Kidney capillary endothelial cell (primary cell): ENCODE measurements at places on chromosomes 11 and 22.

DNA sequence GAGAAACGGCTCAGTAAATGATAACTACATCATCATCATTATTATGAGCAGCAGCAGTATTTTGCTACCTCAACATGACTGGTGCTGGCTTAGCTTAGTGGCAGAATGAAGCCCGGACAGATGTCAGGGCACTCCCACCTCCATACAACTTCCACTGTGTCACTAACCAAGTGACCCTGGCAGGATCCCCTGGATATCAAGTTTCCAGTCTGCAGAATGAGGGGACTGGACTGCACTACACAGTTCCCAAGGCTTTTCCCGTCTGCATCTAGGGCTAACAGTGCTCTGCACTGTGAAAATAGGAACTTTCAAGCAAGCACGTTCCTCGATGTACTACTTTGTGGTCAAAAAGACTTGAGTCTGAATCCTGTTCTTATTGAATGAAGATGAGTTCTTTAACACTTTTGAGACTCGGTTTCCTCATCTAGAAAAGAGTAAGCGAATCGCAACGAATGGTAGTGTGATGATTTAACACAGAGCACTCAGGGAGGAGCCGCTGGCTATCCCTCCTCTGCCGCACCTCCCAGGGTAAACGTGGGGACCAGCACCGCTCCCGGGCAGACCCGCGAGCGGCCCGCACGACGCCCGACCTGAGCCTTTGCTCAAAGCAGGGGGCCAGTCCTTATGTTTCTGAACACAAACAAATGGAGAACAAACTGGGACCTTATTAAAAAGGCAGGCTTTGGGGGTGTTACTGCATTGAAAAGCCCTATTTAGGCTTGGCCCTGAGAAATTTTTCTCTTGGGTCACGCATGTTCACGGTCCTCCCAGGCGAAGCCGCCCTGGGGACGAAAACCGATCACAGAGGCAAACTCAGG lies 910 bp downstream of the CLTCL1 start:
- DNase-seq: no peak

DNA sequence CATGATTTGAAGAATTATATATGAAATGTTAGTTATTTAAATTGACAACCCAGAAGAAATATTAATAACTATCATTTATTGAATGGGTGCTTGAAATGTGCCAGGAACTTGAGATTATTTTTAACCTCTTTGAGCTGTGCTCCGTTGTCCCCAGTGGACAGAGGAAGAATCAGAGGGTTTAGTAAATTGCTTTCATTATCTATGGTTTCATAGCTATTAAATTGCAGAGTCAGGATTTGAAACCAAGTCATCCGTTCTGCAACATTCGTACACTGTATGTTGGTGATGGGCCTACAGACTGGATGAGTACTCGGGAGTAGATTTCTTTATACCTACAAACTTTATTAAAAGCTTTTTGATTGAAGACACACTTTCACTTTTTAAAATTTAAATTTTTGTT lies 4.9 kb downstream of the HSD17B12 start:
- DNase-seq: no peak

DNA sequence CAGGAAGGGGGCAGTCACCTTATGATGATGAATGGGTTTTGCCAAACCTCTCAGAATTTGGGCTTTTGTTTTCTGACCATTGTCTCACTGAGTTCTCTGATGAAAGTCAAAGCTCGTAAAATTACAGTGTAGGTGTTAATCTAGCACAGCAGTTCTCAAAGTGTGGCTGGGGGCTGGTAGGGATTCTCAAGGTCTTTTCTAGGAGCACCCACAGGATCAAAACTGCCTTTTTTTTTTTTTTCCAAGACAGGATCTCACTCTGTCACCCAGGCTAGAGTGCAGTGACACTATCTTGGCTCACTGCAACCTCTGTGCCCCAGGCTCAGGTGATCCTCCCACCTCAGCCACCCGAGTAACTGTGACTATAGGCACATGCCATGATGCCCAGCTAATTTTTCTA lies 66.1 kb downstream of the C22orf31 start:
- no peak for DNase-seq

- DNase-seq: no peak
Measured at GRCh38 chr22:20215742-20216141, 52.4 kb downstream of the RTN4R start.

DNA sequence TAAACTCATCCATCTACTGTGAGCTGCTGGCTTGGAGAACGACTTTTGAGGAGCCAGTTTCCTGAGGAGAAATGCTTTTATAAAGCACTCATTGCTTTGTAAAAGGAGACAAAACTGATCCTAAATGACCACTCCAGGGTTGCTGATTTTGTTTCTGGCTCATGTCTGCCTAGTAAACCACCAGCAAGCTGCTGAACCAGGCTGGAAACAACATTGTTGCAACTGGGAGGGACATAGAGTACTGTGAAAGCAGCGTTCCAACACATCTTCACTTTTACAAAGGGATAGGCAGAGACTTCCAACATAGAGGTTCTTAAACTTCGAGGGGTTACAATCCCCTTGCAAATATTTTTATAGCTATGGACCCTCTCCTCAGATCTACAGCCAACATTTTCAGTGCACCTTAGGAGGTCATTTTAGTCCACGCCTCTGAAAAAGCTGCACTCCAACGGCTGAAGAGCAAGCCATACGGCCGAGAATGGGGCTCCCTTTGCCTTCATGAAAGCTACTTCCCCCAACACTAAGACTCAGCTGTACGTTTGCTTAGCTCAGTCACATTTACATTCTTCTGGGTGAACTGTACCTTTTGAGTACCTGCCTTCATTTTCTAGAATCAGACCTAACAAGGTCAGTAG lies 54.7 kb downstream of the PANX1 start:
- DNase-seq: no peak

DNA sequence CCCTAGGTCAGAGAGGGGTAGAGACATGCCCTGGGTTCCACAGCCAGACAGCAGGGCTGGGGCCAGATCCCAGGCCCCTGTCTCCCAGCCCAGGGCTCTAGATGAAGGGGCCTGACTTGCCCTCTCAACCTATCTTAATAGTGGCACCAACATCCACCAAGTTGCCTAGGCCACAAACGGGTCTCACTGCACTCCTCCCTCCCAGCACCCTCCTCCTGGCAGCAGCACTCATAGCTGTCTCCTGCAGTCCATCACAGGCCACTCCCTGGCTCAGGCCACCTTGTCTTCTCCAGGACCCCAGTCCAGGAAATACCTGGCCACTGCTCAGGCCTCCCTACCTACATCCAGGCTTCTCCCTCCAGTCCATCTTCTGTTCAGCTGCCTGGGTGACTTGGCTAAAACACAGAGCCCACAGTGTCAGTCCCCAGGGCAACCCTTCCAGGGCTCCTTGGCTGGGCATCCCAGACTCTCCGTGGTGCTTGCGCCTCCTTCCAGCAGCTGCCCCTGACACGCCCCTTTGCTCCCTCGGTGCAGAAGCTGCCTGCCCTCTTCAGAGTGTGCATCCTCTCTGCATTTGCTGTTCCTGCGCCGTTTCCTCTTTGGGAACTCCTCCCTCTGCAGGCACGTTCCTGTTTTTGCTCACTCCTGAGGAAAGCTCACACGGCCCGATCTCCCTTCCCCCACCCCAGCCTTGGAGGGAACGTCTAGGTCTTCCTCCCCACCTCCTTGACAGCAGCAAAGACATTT lies 40.5 kb downstream of the LRRC32 start:
- peak; percentile 79 for DNase-seq

DNA sequence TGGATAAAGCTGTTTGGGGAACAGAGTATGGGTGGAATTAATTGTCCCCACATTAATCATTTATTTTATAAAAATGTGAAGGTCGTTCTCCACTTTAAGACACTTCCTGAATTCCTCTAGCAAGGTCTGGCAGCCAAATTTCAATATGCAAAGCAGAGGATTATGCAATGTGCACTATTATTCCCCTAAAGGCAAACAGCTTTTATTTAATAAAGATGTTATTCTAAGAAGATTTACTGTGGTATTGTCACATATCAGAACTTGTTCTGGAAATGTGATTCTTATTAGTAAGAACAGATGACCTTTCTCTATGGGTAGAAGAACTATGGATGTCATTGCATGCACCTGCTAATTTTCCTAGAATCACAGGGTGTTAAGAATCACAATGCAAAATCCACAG lies 1128.8 kb upstream of the CCDC90B start:
- DNase-seq: no peak

- no peak for DNase-seq
Measured at GRCh38 chr11:66880496-66881450, 23.9 kb downstream of the LRFN4 start.

- DNase-seq: peak; percentile 5
Measured at GRCh38 chr22:28116219-28116673, 197.2 kb upstream of the PITPNB start.

DNA sequence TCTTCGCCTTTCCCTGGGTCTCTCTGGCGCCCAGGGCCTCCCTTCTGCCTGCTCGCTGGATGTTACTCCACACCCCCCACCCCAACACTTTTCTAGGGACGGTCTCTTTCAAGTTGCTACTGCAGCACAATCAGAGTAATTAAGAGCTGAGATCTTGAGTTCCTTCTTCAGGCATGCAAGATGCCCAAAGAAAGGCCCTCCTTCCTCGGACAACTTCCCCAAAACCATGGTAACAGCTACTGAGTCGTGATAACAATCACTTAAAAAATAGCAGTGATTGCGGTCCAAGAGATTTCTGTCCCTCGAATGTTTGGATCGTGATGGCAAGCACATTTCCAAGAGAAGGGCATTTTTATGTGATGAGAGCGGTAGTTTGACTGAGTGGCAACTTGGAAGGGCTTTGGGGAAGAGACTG lies 638 bp upstream of the TENM4 start:
- DNase-seq: no peak

DNA sequence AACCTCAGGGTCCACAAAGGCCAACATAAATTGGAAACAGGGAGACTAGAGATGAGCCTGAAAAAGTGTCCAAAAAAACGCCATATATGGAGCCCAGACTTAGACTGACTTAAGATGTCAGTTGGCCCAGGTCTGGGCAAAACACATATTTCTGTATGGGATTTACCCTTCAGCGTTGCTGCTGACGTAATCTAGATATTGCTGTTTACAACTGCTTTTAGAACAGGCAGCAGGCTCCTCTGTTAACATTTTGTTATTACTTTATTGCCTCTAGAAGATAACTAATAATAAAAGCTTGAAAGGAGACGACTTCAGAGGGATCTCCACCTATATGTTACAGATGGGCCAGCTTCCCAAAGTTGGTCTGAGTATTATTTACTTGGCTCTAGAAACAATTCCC lies 8.7 kb downstream of the ME3 start:
- no peak for DNase-seq
